CD8-positive, alpha-beta memory T cell (primary cell): ENCODE measurements at places on chromosomes 1 and 21. TPM values are rescaled to one million over a fixed set of nuclear protein-coding genes. Genes with fewer than 3 reads are reported as not detected.

The PLA2G2F gene
- not detected for total RNA-seq

- DNase-seq: no peak
Measured at GRCh38 chr1:182207300-182207699, 145.8 kb upstream of the ZNF648 start.

The ERICH3 gene
- not detected for total RNA-seq

The IFI16 gene
- 186 TPM for total RNA-seq
